LNCaP clone FGC (cell line): ENCODE measurements at places on chromosomes 7 and 10.

DNA sequence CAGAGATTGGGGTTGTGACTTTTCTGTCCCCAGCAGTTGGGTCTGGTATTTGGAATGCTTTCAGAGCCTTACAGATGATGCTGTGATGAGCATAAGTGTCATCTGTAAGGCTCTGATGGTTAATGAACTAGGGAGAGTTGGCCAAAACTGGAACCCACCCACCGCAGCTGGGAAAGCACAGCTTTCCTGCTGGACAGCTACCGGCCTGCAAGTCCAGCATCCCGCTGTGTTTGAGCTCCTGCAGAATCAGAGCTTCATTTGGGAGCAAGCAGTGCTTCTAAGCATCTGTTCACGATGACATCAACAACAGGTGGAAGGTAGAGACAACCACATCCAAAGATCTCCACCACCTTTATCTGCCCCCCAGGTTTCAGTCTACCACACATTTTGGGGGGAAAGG, 11.7 kb downstream of the UCN3 start:
- no peak for DNase-seq

DNA sequence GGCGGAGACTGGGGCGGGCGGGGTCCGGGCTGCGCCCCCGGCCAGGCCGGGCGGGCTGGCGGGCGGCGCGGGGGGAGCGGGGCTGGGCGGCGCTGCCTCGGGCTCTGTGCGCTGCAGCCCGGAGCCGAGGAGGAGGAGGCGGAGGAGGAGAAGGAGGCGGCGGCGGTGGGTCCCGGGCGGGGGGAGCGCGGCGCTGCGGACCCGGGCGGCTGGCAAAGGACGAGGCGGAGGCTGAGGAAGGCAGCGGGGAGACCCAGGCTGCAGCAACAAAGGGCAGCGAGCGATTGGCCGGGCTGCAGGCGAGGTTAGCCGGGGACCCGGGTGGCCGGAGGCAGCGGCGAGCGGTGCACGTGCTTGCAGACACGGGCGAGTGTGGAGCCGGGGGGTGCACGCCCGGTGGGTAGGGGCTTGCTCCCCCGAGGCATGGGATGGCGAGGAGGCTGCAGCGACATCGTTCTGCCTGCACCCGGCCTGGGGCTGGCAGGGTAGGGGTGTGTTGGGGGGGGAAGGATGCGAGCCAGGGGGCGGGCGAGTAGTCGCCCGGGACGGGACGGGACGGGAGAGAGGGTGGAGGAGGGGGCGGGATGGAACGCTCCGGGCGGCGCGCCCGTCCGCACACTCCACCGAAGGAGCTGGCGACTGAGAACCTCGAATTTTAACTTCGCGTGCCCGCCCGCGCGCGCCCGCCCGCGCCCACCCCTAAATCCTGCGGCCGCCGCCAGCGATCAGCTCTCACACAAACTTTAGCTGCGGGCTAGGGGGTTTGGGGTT, 844 bp upstream of the KAT6B start:
- no peak for DNase-seq

- no peak for DNase-seq
Observed at GRCh38 chr10:116848944-116849247, 403 bp upstream of the ENO4 start.

DNA sequence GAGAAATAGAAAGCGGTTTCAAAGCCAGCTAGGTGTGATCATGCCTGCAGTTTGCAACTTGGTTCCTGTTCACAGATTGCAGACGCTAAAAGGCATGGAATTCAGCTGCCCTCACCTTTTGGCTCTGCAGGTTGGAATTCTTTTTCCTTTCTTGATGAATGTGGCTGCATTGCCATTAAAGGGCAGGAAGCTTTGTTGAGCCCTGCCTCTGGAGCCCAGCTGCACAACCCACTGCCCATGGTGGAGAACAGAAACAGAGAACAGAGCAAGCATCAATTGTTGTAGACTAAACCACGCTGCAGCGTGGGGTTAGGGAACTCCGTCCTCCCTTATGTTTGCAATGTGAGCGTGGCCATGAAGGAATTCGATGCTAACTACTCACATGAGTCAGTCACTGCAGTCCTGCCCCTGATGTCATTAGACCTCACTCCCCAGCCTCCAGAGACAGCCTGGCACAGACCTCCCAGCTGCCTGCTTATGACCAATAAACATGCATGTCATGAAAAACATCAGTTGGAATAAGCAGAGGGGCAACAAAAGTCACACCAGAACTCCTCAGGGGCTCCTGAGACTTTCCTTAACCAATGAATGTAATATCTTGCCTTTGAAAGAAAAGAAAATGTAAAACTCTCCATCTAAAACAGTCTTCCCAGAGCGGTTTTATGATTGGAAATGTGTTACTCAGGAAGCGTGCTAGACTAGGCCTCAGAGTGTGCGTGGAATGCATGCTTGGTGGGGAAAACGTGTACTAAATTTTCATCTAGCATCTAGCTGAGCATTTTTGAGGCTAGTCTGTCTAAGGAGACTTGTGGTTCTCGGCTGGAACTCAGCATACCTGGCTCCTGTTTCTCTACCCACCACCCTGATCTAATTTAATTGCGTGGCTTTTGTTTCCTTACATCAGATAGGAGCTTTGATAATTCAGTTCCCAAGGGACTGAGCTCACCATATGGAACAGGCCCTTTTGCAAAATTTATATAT, 232.2 kb downstream of the KIAA1217 start:
- DNase-seq: no peak

DNA sequence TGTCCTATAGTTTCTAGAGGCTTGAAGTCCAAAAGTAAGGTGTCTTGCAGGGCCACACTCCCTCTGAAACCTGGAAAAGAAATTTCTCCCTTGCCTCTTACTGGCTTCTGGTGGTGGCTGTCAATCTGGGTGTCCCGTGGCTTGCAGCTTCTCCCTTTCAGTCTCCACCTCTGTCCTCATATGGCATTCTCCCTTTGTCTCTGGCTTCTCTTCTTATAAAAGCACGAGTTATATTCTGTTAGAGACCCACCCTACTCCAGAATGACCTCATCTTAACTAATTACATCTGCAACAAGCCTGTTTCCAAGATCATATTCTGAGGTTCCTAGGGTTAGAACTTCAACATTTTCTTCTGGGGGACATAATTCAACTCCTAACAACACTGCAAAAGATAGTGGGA, 3.4 kb upstream of the GLI3 start:
- no peak for DNase-seq

DNA sequence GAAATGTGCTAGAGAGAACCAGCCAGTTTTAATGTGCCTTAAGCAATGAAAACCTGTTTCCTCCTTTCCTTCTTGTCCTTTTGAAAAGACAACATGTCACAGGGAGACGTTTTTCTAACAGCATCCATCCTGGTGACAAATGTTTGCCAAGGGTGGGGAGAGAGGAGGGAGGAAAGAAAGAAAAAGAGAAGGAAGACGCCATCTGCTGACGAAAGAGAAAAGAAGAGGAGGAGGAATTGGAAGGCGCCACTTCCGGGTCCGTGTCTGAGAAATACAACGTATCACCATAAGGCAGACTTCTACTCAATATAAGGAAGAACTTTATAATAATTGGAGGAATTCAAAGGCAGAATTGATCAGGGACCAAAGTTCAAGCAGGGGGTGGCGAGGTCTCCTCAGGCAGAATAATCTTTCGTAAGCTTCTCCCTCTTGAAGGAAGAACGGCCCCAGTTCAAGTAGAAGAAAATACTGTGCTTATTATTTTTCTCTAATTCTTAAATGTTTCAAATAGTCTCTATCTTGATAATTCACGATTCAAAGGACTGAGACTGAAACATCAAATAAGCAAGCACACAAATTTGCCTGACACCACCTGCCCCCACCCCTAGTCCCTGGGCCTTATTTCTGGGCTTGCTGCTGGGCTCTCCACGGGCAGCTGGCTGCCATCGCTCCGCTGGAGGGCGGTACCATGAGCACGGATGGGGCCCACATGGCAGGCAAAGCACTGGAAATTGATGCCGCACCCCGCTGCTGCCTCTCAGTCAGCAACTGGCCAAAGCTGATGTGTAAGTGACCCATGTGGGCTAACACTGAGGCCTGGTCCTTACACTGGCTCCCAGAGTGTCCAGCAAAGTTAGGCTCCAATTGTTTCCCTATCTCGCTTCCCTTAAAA, 273.7 kb upstream of the KLF14 start:
- DNase-seq: peak; percentile 88

- no peak for DNase-seq
Observed at GRCh38 chr10:80598084-80598798, 60.5 kb downstream of the SH2D4B start.

- DNase-seq: no peak
Observed at GRCh38 chr7:33278095-33278494, 148.7 kb downstream of the BBS9 start.

- no peak for DNase-seq
Observed at GRCh38 chr7:47746468-47746867, 164.6 kb upstream of the TNS3 start.

- no peak for DNase-seq
Observed at GRCh38 chr7:121298831-121299239, 30.0 kb upstream of the WNT16 start.

GRCh38 chr7:111789048-111789320, 226.7 kb upstream of the IMMP2L start:
- no peak for DNase-seq

GRCh38 chr7:102220960-102221800, 65.5 kb upstream of the SH2B2 start:
- no peak for DNase-seq

- no peak for DNase-seq
Observed at GRCh38 chr10:24962995-24963394, 10.6 kb upstream of the PRTFDC1 start.

- peak; percentile 63 for DNase-seq
Observed at GRCh38 chr7:54543051-54543488, 895 bp downstream of the VSTM2A start.

- DNase-seq: no peak
Observed at GRCh38 chr7:159272739-159273138, 128.1 kb upstream of the VIPR2 start.

GRCh38 chr10:93376372-93377293, 105.5 kb downstream of the MYOF start:
- peak; percentile 49 for DNase-seq

DNA sequence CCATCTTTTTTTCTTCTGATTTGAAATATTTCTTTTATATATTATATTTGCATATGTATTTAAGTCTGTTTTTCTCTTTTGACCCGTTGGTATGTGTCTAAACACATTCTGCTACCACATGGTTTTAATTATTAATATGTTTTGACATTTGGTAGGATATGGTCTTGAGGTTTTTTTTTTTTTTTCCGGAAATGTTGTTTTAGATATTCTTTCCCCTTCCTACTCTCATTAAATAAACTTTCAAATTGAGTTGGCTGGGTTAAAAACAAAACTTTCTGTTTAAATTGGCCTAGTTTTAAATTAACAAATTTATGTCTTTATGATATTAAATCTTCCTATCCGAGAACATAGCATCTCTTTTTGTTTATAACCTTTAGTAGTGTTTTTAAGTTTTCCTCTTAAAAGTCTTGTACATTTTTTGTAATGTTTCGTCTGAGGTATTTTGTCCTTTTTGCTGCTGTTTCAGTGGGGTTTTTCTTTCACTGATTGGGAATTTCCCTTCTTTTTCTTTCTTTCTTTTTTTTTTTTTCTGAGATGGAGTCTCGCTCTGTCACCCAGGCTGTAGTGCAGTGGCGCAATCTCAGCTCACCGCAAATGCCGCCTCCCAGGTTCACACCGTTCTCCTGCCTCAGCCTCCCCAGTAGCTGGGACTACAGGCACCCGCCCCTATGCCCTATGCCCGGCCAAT, 25.4 kb downstream of the STAM start:
- DNase-seq: no peak

- DNase-seq: peak; percentile 77
Observed at GRCh38 chr7:130095812-130096211, 25.5 kb downstream of the KLHDC10 start.

GRCh38 chr7:36192053-36192824, 39.2 kb downstream of the EEPD1 start:
- DNase-seq: no peak

- DNase-seq: no peak
Observed at GRCh38 chr7:4136501-4137110, 545.5 kb upstream of the FOXK1 start.

DNA sequence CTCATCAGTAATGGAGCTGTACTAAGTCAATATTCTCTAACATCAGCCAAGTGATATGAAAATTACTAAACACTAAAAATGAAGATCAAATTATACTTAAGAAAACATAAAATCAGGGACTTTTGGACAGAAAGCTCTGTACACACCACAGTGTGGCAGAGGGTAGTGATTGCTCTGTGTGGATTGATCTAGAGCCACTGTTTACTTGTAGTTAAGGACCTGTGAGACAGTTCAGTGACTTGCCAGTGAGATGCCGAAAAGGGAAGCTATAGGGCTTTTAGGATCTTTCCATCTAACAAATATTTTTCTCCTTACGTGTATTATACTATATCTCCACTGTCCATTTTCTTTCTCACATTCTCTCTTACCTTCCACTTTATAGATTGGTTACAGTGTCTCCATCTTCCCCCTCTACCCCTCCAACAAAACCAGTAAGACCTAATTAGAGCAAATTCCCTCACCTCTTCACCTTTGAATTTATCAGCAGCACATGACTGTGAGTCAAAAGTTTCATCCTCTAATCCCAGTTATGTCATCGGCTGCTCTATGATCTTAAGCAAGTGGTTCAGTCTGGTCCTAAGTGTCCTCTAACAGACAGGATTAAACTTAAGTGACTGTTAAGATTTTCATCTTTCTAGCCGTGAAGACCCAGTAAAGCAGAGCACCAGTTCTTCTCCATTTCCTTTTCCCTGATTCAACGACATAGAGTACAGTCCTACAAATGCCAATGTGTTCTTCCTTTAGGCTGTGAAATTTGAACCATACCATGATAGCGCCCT, 6.9 kb downstream of the PIK3CG start:
- no peak for DNase-seq

DNA sequence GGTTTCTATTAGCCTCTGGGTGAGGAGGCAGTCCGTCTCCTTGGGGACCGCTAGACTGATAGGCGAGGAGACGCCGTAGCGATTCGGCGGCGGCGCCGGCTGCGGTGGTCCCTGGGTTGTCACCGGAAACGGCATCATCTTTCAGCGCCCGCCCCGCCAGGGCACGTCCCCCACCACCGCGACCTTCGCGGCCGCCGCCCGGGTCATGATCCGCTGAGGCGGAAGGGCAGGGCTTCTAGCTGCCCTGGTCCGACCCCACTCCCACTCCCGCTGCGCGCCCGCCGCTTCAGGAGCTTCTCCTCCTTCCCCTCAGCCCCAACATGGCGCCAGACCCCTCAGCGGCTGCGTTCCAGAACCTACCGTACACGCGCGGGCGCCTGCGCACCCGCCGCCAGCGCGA, at the start of gene PAPOLB:
Gene PAPOLB, minus strand, starts transcription at position 358 of the 400 bp plus-strand sequence. Its CDS starts 220 bp downstream, at position 138.
- DNase-seq: no peak

DNA sequence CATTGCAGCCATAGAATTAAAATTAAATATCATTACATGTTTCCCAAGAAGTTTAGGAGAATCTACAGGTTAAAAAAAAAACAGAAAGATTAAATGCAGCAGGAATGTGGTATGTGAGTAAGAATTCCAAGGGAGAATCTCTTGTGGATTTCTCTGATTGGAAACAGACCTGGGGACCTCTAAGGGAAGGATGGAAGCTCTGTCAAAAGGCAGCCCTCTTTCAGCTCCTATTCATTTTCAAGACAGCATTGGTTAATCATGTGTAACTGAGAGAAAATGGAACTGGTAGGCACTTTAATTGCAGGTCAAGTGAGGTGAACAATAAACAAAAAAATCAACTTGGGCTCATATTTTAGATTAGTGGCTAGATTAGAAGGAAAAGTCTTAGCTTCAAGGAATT, 81.4 kb upstream of the MTPN start:
- DNase-seq: no peak
